SK-N-MC (cell line): ENCODE measurements at places on chromosomes 6 and 20.

DNA sequence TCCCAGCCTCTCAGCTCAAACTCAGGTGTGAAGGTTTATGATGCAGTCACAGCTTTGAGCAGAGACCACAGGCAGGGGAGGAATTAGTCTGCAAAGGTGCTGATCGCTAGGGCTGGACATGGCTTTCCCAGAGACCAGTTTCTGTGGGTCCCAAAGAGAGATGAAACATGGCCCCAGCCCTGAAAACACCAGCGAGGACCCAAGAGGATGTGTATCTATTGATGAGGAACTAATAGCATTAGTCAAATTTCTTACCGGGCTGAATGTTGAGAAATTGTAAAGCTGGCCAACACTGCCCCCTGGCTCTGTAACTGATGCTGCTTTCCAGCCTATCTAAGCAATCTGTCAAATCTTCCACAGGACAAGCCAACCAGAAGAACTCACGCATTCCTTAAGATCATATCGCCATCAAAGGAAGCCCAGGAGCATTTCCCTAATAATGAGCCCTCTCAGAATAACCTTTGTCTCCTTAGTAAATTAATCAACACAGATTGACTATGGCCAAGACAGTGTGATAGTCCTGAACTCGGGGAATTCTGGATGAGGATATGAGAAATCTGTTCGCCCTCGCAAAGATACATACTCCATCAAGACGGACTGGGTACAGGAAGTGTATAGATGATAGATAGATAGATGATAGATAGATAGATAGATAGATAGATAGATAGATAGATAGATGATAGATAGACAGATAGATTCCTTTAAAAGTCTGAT lies 7.8 kb upstream of the ACSS1 start:
- no peak for DNase-seq

- DNase-seq: no peak
Observed at GRCh38 chr6:108711826-108712225, 136.4 kb upstream of the ARMC2 start.

DNA sequence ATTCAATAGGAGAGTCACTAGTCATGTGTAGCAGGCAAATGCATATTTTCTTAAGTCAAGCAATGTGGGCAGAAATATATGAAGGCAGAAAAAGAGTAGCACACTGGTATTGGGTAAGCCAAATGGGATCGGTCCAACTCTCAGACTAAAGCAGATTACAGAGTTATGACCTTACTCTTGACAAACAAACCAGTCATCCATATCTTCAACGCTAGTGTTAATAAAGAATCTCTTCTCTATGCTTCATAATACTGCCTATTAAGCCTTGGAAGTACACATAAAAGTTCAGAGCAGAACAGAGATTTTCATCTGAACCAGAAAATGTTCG lies 320.2 kb upstream of the JARID2 start:
- no peak for DNase-seq

- DNase-seq: no peak
Observed at GRCh38 chr6:148693882-148694484, 52.8 kb upstream of the UST start.

GRCh38 chr6:140052736-140053729 lies 678.6 kb upstream of the CITED2 start:
- no peak for DNase-seq

- no peak for DNase-seq
Observed at GRCh38 chr6:1103945-1104623, 207.8 kb upstream of the FOXQ1 start.

- no peak for DNase-seq
Observed at GRCh38 chr6:41724586-41725501, 10.6 kb downstream of the TFEB start.

DNA sequence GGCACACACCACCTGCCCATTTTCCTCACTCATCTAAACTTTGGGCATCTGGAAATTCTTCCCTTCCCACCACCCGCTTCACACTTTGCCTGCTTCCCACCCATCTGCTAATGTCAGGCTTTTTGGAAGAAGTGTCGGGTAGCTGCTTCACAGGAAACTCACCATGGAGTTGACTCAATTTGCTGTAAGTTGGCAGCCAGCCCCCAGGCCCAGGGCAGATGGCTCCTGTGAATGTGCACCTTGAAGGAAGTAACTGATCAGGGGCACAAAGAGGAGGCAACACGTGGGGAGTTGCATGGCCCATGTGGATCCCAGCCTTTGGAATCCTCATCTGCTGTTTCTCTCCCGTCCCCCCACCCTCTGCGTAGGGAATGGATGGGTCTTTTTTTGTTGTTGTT lies 87.3 kb downstream of the PPP1R14C start:
- DNase-seq: no peak
